HL-60 (cell line): ENCODE measurements at places on chromosomes 2 and 18.

DNA sequence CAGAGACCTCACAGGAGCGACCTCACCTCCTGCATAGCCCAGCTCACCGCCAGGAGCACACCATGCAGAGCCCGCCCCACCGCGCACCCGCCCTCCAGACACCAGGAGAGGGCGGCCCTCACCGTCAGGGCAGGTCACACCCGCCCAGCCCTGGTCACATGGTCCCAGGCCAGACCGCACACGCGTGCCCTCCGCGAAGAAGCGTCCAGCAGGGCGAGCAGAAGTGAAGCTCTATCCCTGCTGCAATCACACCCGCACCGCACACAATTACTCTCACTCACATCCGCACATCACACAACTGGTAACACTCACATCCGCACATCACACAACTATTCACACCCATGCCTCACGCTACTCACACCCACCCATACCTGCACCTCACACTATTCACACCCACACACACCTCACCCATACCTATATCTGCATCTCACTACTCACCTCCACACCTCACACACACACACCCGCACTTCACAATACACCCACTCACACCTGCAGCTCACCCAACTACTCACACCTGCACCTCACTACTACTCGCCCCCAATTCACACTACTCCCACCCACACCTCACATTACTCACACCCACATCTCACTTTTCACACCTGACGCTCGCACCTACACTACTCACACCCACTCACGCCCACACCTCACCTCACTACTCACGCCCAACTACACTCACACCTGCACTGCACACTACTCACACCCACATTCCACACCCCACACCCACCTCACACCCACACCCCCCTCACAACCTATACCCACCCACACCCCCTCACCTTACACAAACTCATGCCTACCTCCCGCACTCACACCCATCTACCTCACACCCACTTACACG, 242.0 kb downstream of the HDAC4 start:
- no peak for DNase-seq

DNA sequence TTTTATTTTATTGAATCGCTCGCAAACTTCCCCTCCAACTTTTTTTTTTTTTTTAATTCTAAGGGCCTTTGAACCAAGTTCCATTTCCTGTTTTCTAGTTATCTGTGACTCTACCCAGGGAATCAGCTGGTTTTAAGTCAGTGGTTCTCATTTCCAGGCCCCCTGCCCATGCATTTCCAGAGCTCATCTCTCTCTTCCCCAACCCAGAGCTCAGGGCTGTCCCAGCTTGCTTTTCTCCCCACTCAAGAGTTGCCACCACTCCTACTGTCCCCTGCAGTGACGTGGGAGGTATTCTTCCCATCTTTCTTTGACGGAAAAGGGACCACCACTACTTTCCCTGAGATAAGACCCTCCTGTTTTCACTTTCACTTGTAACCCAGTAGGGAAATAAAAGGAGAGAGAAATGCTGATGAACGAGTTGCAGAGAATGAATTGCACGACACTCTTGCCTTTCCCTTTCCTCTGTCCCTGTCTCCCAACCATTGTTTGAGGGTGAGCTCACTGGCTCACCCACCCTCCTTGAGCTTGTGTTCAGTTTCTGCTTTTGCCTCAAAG, 42.1 kb downstream of the TET3 start:
- DNase-seq = no peak

GRCh38 chr2:107359021-107359420, 467.7 kb upstream of the RGPD4 start:
- DNase-seq = no peak

GRCh38 chr2:223262946-223263345, 211.0 kb downstream of the KCNE4 start:
- no peak for DNase-seq

DNA sequence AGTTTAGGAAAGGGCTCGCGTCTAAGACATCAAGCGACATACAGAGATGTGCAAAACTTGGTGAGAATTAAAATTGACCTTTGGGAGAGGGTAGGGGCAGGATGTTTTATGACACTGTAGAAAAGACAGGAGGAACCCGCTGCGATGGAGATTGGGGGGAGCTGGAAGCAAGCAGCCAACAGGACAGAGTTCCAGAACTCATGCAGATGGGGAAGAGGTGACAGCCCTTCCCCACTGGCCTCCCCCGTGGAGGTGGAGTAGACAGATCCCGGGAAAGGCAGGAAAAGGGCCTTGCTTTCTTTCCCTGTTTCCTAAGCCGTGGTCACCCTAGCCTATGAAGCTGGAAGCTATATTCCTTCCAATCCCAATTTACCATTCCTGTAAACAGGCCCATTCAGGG, 39.1 kb downstream of the ANO7 start:
- DNase-seq = no peak

DNA sequence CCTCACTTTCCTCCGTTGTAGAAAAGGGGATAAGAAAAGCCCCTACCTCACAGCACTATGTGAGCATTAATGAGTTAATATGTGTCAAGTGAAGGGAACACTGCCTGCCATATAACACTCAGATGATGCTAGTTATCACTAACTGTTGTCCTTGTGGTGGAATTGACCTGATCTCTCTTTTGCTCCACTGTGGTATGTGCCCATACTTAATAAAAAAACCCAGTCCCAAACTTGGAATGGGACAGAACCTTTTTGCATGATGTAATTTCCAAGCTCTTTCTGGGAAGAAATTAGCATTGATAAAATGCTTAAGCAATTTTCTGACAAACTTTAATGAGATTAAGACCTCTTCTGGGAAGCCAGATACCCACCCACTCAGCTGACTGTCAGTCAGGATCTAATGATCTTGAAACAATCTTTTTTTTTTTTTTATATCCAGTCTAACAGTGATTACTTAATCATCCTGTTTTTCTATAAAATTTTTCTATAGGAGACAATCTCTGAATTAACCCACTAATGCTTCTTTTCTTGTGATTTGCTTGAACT, 158.7 kb downstream of the ZBTB7C start:
- no peak for DNase-seq

DNA sequence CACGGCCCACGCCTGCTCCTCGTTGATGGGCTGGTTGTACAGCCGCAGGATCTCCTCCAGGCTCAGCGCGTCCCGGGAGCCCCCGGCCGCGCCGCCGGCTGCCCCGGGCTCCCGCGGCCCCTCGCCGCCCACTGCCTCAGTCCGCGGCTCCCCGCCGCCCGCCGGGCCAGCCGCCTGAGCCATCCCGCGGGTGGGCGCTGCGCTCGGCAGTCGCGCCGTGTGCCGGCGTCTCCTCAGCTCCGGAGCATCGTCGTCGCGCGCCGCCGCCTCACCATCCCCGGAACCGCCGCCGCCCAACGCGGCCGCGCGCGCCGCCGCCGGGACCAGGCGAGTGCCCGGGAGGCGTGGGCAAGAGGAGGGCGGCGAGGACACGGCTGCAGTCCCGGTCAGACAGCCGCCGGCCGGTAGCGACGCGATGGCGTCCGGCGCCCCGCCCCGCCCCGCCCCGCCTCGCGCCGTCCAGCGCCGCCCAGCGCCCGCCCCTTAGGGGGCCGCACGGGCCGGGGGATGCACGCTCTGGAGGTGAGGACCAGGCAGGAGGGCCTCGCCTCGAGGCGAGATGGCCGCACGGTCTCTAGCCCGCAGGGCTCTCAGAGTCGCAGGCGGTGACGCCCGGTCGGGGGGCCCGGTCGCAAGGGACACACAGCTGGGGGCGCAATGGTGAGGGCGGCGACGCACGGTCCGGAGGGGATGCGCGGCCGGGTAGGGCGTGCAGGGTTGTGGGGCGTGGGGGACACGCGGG, at the start of gene SPIRE1:
TSS of gene SPIRE1 (minus strand) at position 424 of the 742 bp plus-strand sequence. CDS start at position 183, 241 bp downstream.
- no peak for DNase-seq

- no peak for DNase-seq
Measured at GRCh38 chr18:2535419-2535910, 35.8 kb downstream of the METTL4 start.

DNA sequence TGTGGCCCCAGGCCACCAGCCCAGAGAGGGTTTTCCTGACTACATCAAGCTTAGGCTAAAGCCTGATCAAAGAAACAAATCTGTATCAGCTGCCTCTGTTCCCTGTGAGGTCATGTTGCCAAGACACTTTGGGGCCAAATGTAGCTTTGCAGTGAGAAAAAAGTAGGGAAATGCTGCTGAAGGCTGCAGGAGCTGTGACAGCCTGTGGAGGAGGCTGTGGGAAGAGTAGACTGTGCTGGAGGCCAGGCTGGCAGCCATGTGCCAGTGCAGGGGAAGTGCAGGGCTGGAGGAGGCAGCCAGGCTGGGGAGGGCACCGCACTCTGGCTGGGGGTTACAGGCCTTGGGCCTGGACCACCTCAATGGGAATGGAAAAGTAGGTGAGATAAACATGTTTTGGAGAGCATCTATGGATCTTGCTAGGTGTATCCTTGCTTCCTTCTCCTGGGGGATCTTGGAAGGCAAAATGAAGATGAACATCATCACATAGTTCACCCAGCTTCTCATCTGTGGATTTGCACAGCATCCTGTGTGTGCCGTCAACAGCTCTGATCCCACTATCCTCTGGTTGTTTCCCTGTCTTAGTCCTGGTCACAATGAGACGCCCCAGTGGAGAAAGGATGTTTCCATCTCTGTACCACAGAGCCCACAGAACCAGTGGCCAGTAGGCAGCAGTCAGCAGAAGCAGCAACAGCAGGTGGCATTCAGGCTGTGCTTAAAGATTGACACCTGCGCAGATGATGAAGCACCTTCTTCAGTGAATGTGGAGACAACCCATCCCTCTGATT, 103.8 kb upstream of the COPS8 start:
- no peak for DNase-seq

- no peak for DNase-seq
Measured at GRCh38 chr18:61953161-61953560, 60.4 kb upstream of the RNF152 start.

DNA sequence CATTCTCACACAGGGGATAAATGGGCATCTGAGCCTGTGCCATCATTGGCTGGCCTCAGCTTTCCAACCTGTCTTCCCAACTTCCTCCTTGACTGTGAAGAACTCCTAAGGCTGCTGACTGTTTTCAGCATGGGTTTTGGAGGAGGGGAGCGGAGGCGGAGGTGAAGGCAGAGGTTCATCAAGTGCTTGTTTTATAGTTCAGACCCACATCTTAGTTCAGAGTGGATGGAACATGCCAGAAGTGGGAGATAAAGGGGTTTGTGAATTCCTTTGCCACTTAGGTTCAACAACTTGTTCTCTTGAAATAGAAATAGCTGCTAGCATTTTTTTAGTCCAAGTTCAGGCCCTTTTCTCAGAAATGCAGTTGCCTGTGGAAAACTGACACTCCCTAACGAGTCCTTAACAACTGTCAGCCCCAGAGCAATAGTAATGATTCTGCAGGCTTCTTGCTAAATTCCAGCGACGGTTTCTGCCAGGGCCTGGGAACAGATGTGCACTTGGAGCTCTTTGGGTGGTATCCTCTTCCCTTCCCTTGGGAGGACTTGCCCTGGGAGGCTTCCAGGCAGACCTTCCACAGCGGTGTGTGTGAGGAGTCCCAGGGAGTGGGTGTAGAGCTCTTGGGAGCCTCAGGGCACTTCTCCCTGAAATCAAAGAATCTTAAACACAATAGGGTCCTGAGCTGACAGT, 30.1 kb upstream of the ITGA6 start:
- no peak for DNase-seq

- no peak for DNase-seq
Measured at GRCh38 chr2:10647886-10648605, 41.7 kb downstream of the NOL10 start.

DNA sequence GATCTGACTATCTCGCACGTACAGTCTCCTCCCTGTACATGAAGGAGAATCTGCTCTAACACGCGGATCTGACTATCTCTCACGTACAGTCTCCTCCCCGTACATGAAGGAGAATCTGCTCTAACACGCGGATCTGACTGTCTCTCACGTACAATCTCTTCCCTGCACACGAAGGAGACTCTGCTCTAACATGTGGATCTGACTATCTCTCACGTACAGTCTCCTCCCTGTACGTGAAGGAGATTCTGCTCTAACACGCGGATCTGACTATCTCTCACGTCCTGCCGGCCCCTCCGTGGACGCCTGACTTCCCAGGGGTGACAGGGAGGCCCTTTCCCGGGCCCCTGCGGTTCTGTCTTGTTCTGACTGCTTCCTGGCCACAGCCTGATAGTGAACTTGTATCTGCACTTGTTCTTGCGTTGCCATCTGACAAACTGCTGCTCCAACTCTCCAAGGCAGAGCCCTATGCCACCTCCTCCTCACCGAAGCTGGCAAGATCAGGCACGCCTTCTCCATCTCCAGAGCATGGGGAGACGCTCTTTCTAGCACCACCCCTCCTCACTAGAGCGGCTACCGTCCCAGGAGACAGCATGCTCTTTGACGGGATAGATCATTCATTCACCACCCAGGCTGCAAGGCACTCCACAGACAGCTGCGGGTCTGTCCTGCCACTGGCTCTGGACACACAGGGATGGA, 238.6 kb downstream of the TWIST2 start:
- no peak for DNase-seq

- DNase-seq = no peak
Measured at GRCh38 chr2:120228503-120228902, 5.3 kb upstream of the TMEM185B start.

DNA sequence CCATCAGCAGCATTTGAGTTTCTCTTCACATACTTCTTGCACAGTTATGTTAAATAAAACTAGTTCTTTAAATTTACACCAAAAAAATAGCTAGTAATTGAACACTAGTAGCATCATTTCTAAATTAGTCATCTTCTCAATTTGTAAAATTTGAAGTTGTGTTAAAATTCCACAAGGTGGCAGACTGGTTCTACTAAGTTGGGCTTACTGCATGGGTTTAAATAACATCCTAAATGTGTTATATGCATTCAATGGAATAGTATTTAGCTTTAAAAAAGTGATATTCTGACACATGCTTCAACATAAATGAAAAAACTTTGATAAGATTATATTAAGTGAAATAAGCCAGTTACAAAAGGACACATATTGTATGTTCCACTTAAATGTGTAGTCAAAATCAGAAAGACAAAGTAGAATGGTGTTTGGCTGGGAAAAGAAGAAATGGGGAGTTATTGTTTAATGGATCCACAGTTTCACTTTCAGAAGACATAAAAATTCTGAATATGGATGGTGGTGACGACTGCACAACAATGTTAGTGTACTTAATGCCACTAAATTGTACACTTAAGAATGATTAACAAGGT, 28.7 kb upstream of the RPRD1A start:
- DNase-seq = peak; percentile 31

GRCh38 chr2:115413791-115414190, 971.4 kb downstream of the DPP10 start:
- no peak for DNase-seq

DNA sequence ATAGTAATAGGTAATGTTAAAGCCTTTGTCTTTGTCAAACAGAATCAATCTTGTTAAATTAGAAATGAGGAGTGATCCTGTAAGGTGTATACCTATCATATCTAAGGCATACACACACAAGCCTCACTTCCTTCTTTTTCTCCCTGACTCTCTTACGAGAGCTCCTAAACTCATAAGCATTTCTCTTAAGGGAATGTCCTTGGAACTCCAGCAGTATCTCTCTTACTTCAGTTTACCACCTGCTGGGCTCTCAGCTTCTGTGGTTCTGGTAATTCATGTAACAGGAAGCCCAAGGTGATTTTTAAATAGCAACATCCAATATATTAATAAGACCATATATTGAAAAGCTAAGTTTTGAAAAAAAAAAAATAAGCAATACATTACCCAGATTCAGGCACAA, 85.9 kb downstream of the UBE2E3 start:
- DNase-seq = no peak
